Bladder microvascular endothelial cell (primary cell): ENCODE measurements at places on chromosomes 1 and 21. TPM values are rescaled to one million over a fixed set of nuclear protein-coding genes. Genes with fewer than 3 reads are reported as not detected.

Gene FAM72B
- 2.3 and 4.0 TPM in 2 replicates for total RNA-seq

Gene CADM3
- under 0.01 and 0.06 TPM in 2 replicates for total RNA-seq

Gene UBXN10
- not detected in 2 replicates for total RNA-seq

Gene GLMP
- 36.3 and 43.7 TPM in 2 replicates for total RNA-seq

Gene OR2AK2
- not detected in 2 replicates for total RNA-seq
